Ecto neural progenitor cell (in vitro differentiated cells): ENCODE measurements at places on chromosomes 4 and X.

DNA sequence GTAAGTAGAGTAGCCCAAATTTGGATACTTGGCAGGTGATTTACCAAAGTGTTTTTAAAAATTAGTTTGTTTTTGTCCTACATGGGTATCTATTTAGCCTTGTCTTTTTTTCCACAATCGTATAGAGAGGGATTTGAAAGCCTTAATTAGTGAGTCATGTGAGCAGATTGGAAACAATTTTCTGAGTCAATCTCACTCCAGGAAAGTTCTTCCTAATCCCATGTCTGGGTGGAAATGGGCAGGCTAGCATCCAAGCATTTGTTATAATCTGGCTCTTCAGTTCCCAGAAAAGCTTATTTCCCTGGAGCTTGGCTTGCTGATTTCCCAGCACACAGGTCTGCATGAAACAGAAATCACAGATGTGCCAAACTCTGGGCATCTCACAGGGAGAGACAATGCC lies 426.9 kb upstream of the BOD1L1 start:
- DNase-seq = no peak

- no peak for DNase-seq
Observed at GRCh38 chr4:68466185-68466584, 18.9 kb downstream of the TMPRSS11E start.

- DNase-seq = no peak
Observed at GRCh38 chr4:102139932-102140331, 205.3 kb downstream of the SLC39A8 start.

DNA sequence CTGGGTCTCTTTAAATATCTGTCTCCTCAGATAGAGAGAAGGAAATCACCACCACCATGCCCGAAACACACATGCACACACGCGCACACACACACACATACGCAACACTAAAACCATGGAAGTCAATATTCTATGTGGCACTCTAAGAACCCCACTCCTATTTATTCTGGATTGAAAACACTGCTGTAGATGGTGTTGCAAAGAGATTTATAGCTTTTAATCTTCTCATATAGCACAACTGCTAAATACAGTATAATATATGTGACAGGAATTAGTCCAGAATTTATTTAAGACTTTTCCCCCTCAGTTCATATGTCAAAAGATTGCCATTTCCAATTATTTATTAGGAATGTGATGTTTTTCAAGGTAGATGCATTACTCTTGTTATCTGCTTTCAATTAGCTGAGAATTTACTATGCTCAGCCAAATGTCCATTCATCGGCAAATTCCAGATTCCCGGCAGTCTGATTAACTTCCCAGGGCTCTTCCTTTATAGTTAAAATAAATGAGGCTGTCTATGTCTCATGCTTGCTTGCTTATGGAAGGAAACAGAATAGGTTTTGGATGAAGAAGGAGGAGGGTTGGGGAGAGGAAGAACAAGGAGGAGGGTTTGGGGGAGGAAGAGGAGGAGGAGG lies 115.4 kb upstream of the NDP start:
- no peak for DNase-seq

- no peak for DNase-seq
Observed at GRCh38 chrX:118353081-118353850, 7.4 kb downstream of the WDR44 start.

DNA sequence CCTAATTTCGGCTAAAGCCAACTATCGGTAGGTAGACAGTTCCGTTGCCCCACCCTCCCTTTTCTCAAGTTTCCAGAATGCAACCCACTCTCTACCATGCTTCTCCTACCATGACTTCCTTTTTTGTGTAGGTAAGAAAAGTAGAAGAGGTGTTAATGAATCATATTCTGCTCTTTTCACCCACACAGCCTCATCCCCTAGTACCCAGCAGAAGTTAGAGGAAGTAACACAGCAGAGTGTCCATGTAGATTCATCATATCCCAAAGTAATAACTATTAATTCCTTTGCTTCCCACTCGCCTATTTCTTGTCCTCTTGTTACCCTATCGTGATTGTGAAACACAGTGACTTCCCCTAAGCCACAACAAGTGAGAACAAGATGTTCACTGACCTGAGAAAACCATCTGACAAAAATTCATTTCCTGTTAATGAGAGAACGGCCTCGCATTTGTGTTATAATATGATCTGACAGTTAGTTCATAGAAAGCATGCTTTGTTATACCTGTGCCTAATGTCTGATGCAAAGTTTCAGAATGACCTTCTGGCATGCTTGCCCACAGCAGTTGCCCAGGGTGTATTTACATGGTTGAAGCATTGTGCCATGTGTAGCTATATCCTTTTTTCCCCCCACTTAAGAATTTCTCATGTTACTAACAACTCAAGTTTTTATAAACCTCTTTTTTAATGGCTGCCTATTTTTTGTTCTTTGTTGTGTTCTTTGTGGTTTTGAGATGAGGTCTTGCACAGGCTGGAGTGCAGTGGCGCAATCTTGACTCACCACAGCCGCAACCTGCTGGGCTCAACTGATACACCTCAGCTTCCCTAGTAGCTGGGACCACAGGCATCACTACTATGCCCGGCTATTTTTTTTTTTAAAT lies 185.6 kb downstream of the RAP1GDS1 start:
- DNase-seq = no peak

GRCh38 chr4:103754844-103755243 lies 35.1 kb upstream of the TACR3 start:
- no peak for DNase-seq

GRCh38 chrX:1391370-1391706 lies 575 bp downstream of the SLC25A6 start:
- peak; percentile 94 for DNase-seq
